ENCODE measurements at places on chromosomes 13 and 19.

DNA sequence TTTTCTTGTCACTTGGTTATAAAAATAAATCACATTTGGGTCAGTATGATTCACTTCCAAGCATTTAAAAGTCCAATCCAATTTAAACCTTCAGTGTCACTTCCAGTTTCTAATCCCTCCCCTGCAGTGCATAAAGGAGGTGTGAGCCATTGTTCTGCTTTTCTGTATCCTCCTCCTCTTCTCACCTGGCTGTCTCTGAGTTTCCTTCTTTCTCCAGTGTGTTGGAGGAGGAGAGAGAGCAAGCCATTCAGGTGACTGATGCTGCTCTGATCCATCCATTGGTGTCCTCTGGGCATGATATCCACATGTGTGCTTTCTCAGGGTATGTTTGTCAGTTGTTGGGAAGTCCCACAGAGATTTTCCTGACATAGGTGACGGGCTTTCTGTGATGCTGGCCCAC, 1.2 kb downstream of the NUDT15 start:
- DNase-seq: no peak

- no peak for DNase-seq
These were observed 161.1 kb downstream of the SLC7A1 start for GRCh38 chr13:29434217-29434945.

- no peak for DNase-seq
These were observed 145.3 kb downstream of the PDS5B start for GRCh38 chr13:32731576-32731975.

DNA sequence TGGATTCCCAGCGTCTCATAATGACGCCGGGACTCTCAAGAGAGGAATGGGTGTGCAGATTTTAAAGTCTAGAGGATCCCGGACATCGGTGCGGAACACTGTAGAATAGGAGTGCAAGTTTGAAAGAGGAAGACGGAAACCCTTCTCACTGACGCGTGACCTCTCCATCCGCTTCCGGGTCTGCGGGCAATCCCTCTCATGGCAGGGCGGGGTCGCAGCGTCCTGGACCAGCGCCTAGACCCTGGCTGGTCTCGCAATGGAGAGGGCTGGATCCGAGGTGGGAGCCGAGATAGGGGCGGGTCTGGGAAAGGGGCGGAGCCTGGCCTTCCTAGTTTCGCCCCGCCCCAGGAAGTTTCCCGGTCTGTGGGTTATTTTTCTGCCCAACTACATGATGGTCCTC, 4.6 kb upstream of the ZNF845 start:
- DNase-seq: no peak

GRCh38 chr19:30011051-30011578, 69.1 kb downstream of the URI1 start:
- no peak for DNase-seq

All from NCI-H1092 (cell line).